CD4-positive, alpha-beta memory T cell (primary cell): ENCODE measurements at places on chromosomes 6 and 20. TPM values are rescaled to one million over a fixed set of nuclear protein-coding genes. Genes with fewer than 3 reads are reported as not detected.

Gene CCND3
- polyA plus RNA-seq: 532 TPM

GRCh38 chr6:45480752-45481415 is 103.2 kb upstream of the SUPT3H start:
- peaks cover 30% of the 10 kb centered on the region for H3K4me1 ChIP-seq
- no peak for DNase-seq

GRCh38 chr6:110589865-110590513 is 113.6 kb upstream of the SLC22A16 start:
- no peak overlapping the region for H3K27ac ChIP-seq
- no peaks in the 10 kb centered on the region for H3K4me1 ChIP-seq
- no peak for DNase-seq
- H3K27me3 ChIP-seq: no peaks in the 10 kb centered on the region
- no peaks in the 10 kb centered on the region for H3K36me3 ChIP-seq
- no peak overlapping the region for H3K4me3 ChIP-seq

GRCh38 chr6:24100770-24101155 is 25.3 kb upstream of the NRSN1 start:
- H3K4me3 ChIP-seq: no peak overlapping the region
- no peak for DNase-seq
- H3K27ac ChIP-seq: no peak overlapping the region
- no peaks in the 10 kb centered on the region for H3K27me3 ChIP-seq
- H3K36me3 ChIP-seq: no peaks in the 10 kb centered on the region
- H3K4me1 ChIP-seq: no peaks in the 10 kb centered on the region
